ENCODE measurements at places on chromosomes 16 and 17. TPM values are rescaled to one million over a fixed set of nuclear protein-coding genes. Genes with fewer than 3 reads are reported as not detected.

PPY gene
- not detected for total RNA-seq

SLC4A1 gene
- total RNA-seq = not detected

CES4A gene
- total RNA-seq = 24.4 TPM

SLC5A11 gene
- 0.21 TPM for total RNA-seq

LAT gene
- total RNA-seq = 254 TPM

CCL14 gene
- total RNA-seq = not detected

SBK1 gene
- 6.2 TPM for total RNA-seq

TSPAN10 gene
- 0.63 TPM for total RNA-seq

CEP20 gene
- total RNA-seq = 59.4 TPM

TBC1D26 gene
- 0.74 TPM for total RNA-seq

TAT gene
- not detected for total RNA-seq

SYCE1L gene
- 4.3 TPM for total RNA-seq

ADAD2 gene
- 0.43 TPM for total RNA-seq

HOXB13 gene
- not detected for total RNA-seq

CHRNE gene
- total RNA-seq = 0.60 TPM

PRAC1 gene
- total RNA-seq = not detected

OR3A1 gene
- total RNA-seq = 1.8 TPM

C16orf89 gene
- not detected for total RNA-seq

SOCS1 gene
- 126 TPM for total RNA-seq
